Kidney epithelial cell (primary cell): ENCODE measurements at places on chromosomes 6 and 20. TPM values are rescaled to one million over a fixed set of nuclear protein-coding genes. Genes with fewer than 3 reads are reported as not detected.

DNA sequence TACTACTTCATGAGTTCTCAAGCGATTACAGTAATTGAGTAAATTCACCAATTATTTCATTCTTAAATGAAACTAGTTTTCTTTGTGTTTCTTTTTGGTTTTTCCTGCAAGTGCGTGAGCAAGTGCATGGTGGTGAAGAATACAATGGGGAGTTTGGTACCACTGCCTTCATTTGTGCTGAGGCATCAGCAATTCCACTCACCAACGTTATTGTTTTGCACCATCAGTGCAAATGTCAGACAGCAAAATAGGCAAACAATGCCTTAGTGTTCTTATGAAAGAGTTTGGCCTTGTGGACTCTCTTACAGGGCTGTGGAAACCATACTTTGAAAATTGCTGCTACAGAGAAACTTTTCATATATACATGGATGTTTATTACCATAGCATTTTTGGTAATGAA lies 8.2 kb downstream of the CDH26 start:
- no peak for DNase-seq

DNA sequence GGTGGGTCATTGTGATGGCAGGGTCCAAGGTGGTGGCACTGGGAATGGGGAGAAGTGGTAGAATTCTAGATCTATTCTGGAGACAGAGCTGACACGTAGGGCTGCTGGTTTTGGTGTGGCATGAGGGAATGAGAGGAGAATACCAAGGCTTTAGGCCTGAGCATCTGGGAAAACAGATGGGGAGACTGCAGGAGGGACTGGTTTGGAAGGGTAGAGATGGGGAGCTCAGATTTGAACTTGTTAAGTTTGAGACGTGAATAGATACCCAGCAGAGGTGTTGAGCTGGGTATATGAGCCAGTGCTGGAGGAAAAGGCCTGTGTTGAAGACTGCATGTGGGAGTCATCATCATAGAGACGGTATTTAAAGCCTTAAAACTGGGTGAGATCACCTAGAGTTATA lies 17.5 kb downstream of the TRMT6 start:
- DNase-seq, result no peak

DNA sequence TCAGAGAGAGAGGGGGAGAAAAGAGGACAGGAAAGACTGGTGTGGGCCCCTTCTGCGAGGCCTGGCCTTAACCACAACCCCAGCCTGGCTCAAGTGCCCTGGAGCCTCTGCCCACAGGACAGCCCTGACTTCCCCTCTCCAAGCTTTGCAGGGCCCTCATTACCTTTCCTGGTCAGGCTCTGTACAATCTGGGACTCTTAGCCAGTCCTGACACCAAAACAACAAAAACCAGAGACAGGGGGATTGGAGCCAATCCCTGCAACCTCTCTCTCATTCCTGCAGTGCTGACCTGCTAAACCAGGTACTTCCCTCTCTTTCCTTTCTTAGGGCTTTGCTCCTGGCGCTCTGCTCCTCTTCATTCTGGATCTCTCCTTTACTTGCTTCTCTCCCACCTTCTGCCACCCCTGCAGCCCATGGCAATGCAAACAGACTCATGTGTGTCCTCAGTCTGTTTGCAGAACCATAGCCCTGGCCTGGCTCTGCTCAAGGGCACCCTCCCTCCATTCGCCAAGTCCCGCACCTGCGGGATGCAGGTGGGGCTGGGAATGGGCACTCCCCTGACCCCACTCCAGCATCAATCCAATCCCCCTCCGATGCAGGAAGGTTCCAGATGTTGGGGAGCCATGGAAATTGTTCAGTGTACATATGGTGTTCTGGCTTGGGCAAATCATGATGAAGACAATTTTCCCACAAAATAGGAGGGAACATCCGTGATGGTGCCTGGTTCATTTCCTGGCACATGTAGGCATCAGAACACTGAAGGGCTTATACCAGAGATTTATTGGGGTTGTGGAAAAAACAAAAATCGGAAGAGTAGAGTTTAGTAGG lies 38.1 kb downstream of the RPP40 start:
- DNase-seq, result no peak

DNA sequence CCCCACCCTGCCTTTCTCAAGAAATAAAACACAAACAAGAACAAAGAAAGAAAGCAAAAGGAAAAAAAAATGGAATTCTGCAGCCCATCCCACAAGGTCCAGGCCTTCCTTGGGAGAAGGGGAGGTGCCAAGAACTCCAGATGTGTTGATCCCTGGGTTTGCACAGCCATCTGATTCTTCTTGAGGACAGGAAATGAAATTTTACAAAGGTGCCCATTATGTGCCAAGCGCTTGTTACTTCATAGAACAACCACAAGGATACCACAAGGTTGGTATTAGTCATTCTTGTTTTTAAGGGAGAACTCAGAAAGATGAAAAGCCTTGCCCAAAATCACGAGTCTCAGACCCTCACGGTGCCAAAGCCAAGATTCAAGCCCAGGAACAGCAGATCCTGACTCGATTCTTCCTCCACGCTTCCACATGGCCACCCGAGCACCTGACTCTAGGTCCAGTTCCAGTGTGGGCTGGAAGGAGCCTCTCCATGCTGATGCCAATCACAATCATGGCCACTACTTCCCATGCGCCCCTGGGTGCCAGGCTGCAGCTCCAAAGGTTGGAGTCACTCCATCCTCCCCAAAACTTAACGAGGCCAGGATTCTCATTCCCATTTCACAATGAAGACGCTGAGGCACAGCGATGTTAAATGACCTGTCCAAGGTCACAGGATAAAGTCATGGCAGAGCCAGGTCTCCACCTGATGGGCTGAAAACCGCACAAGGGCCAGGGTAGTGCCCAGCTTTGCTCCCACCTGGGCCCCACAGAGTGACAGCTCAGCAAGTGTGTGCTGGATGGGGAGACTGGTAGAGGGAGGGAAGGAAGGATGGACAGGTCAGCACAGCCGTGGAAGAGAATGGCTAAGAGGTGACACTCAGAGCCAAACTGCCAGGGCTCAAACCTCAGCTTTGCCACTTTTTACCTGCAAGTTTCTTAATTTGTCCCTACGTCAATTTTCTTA lies 66.7 kb upstream of the TOP1 start:
- DNase-seq, result no peak

The HS3ST5 gene
- total RNA-seq, result 0.14 and 0.25 TPM in 2 replicates

DNA sequence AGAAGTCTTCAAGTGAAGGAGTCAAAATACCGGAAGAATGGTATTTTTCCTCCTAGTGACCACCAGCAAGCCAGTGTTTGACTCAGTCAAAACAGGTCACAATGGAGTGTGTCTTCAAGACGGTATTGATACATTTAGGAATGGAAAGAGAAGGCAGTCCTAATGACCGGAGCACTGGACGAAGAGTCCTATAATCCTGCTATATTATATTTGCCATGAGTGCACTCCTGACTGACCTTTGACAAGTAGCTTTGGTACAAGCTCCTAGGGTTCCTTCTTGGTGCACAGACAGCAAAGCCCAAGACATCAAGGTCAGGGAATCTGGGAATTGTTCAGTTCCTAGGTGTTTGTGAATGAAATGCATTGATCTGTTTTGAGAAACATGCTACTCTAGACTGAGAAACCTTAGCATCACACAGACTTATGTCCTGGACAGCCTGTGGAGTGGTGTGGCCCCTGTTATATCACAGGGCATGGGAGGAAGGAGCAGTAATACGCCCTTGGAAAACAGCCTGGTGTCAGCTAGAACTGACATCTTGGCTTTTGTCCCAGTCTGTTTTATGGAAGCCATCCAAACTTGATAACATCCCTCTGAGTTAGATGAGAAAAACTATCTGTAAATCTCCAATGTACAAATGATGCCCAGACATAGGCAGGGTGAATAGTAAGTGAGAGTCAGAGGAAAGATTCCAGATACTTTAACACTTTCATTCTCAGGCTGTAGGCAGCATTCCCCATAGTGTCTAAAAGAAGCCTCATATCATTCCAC lies 18.5 kb downstream of the NOX3 start:
- DNase-seq, result no peak

DNA sequence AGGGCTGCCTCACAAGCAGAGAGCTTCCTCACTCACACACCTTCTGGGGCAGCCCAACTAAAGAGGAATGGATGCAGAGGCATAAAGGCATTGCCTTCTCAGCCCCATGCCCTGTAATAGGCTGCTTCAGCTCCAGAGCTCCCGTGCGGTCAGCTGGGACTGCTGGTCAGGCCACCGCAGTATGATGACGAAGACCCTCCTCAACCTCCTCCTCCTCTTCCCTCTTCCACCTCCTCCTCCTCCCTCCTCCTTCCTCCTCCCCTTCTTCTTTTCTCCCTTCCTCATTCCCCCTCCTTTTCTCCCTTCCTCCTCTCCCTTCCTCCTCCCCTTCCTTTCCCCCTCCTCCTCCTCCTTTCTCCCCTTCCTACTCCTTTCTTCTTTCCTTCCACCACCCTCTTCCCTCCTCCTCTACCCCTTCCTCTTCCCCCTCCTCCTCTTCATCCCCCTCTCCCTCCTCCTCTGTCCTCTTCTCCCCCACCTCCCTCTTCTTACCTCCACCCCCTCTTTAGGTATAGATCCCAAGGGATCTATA lies 465.3 kb upstream of the CDH4 start:
- no peak for DNase-seq

The MLN gene
- not detected in 2 replicates for total RNA-seq
